ENCODE measurements at places on chromosomes 1 and 21.

DNA sequence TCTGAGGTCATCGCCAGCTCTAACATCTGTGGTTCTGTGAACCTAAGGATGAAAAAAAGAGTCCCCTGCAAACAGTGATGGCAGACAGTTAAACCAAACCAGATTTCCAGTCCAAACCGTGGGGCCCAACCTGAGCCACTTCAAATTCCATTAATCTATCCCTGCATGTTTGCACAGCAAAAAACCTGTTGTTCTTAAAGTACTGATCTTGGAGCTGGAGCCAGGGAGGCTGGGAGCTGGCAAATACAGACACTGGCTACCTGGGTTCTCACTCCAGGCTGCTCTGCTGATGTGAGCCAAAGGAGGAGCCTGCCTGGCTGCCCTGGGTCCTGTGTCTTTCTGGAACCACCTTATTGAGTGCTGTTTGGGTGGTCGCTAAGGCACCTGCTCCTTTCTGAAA, 16.4 kb downstream of the LDLRAD1 start:
- no peak for DNase-seq

- DNase-seq = no peak
Observed at GRCh38 chr1:168980180-168980579, 126.3 kb upstream of the ATP1B1 start.

GRCh38 chr21:42443876-42444744, 40.4 kb downstream of the UBASH3A start:
- no peak for DNase-seq

DNA sequence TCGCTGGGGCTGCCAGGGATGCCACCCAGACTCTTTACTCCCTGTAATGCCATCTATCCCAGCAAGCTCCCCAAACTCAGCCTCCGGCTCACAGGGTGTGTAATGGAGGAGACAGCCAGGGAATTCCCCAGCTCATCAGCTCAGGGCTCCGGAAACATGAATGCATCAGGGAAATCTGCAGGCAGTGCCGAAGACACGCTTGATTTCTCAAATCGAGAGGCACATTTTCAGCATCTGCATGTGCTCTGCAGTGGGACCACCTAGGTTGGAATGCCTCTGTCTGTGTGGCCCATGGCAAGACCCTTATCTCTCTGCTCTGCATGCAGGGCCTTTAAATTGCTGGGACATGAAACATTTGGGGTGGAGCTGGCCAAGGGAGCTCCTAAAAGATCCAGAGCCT, 170.1 kb downstream of the TRABD2B start:
- no peak for DNase-seq

DNA sequence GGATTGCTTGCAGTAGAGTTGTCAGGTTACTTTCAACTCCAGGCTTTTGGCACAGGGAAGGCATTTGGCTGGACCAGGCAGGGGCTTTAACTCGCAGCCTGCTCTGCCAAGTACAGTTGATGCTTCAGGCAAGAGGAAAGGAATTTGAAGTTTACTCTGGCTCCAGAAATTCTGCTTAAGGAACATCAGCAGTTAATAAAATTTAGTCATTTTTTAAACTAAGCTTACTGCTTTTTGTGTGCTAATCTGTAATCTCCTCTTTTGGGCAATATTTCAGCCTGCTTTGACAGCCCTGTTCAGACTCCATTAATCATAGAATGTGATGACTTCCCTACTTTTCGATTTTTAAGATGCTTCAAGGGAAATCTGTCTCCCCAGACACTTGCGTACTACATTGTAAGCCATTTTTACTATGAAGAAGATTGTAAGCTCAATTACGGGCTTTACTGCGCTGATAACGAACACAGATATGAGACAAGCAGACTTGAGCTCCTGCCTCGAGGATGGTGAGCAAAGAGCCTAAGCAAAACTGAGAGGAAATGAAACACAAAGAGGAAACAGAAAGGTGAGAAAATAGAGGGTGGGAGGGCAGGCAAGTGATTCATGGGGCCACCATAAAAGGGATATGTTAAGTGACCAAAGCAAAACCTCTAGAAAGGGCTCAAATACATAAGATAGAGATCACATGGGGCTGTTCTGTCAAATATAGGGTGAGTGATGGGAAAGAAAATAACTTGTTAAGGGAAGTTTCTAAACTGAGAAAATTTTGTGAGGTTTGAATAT, 76.6 kb upstream of the VAV3 start:
- no peak for DNase-seq

GRCh38 chr1:161364332-161364731, 3.3 kb downstream of the CFAP126 start:
- no peak for DNase-seq

DNA sequence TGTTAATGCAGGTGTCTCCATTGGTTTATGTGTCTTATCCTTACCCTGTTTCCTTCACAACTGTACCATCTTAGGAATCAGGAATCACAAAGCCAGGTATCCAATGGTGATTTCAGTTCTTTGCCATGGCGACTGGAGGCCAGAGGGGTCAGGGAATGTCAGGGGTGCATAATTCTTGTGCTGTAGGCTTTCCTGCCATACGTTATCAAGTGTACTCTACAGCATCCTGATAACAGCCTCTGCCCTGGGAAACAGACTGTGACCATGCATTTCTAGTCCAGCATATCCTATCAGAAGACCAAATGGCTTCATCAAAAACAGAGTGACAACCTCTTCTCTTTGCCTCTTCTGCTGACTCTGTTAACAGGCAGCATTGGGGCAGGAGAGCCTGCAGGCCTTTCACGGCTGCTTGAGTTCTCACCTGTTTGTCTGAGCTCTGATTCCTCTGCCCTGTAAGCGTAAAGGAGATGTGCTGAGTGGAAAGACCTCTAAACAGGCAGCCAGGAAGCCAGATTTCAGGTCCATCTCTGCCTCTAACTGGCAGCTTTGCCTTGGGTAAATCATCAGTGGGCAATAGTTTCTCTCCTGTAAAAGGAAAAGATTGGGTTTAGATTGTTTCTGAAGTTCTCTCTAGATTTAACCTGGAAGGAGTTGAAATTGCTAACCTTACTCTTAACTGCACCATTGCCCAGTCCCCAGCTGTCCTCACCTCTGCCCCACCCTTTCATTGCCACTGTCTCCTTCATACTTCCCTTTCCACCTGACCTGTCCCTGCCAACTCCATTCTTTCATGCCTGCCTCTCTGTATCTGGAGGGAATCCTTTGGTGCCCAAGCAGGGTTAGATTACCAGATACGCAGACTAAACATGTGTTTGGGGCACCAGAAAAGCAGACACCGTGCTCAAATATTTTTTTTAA, 80.2 kb downstream of the LRRC8D start:
- DNase-seq = no peak

- DNase-seq = no peak
Observed at GRCh38 chr1:103560427-103560826, 11.0 kb upstream of the AMY2B start.

- no peak for DNase-seq
Observed at GRCh38 chr1:228333739-228334115, 72.9 kb downstream of the TRIM11 start.

- DNase-seq = peak; percentile 52
Observed at GRCh38 chr1:13699936-13700520, at the start of gene PRDM2. PRDM2 (plus strand) TSS chr1:13700188; CDS start chr1:13715606, 15,418 bp downstream.

DNA sequence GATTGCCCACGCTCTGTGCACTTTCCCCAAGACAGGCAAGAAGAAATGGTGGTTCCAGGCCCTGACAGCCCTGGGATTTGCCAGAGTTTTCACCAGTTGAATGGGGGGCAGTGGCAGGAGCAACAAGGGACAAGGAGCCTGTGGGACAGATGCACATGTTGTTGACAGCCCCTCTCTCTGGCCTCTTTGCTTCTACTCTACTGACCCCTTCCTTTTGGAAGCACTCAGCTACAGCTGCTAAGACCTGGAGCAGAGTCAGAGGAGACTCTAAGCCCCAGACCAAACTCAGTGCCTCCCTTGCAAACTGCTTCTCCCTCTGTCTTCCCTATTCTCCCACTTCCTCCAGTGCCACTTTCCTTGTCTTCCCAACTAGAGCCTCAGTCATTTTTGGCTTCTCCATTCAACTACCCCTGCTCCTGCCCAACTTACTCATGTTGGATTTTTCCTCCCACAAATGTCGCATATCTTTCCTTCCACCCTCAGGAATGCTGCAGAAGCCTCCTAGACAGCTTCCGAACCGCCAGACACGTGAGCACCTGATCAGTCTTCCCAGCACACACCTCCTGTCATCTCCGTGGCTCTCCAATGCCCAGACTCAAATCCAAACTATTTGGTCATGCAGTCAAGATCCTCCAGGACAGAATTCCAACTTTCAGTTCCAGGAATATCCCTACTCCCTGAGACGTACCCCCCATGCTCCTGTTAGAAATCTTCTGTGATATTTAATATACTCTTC, 9.1 kb downstream of the INKA2 start:
- no peak for DNase-seq

DNA sequence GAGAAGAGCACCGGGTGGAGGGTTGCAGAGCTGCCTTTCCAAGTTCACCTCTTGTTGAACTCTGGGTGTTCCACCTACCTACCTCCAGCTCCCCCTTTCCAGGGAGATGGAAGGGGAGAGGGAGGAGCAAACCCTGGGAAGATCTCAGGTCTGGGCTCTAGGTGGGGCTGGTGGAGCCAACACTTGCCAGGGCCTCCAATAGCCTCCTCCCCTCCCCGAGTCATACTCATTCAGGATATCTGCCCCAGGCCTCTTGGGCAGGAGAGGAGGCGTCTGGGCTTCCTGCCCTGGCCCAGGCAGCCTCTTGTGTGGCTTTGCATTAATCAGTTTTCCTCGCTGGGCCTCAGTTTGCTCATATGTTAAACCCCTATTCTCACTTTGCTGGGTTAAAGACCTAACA, 13.4 kb downstream of the RAP1GAP start:
- no peak for DNase-seq

DNA sequence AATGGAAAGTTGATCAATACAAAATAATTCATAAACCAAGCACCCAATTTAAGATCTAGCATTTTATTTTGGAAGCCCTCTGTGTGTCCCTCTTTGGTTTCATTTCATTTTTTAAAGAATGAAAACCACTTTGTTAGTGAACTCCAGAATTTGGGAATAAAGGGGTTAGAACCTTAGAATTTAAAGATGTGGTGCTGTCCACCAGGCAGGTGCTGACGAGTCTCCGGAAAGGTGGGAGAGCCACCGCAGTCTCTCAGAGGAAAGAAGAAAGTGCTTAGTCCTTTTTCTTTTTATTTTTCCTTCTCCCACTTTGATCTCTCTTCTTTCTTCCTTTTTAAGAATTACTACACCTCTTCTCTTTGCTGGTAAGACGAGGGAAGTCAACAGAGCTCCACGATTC, 20.5 kb upstream of the HIVEP3 start:
- no peak for DNase-seq

DNA sequence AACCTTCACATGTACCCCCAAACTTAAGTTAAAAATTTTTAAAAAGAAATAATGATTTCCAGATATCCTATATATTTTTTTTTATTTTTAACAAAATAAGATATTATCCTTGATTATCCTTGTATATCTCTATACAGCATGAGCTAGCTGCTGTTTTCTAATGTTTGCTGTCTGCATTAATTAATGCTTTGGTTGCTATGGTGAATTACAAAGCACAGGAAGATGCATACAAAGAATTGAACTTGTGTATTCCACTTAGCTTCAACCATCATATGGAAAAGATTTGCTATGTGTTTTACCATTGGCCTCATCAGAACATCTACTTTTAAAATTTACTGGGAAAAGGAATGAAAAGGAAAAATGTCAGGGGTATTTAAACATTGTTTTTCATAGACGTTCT, 35.4 kb downstream of the VPS45 start:
- no peak for DNase-seq

DNA sequence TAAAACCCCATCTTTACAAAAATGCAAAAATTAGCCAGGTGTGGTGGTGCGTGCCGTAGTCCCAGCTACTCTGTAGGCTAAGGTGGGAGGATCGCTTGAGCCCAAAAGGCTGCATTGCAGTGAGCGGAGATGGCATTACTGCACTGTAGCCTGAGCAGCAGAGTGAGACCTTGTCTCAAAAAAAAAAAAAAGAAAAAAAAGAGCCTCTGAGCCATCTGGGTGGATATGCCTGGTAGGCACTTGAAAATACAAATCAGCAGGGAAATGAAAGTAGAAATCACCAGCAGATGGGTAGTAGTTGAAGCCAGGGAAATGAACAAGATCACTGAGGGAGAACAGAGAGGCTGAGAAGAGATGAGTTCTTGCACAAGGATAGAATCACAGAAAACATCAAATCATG, 131.0 kb upstream of the HMCN1 start:
- DNase-seq = no peak

- DNase-seq = no peak
Observed at GRCh38 chr1:145747398-145748247, 28.3 kb downstream of the CD160 start.

- no peak for DNase-seq
Observed at GRCh38 chr1:145871994-145872924, 13.4 kb upstream of the PIAS3 start.

- no peak for DNase-seq
Observed at GRCh38 chr1:208423526-208423925, 179.3 kb upstream of the PLXNA2 start.

- no peak for DNase-seq
Observed at GRCh38 chr1:231220801-231221200, 20.2 kb upstream of the GNPAT start.

DNA sequence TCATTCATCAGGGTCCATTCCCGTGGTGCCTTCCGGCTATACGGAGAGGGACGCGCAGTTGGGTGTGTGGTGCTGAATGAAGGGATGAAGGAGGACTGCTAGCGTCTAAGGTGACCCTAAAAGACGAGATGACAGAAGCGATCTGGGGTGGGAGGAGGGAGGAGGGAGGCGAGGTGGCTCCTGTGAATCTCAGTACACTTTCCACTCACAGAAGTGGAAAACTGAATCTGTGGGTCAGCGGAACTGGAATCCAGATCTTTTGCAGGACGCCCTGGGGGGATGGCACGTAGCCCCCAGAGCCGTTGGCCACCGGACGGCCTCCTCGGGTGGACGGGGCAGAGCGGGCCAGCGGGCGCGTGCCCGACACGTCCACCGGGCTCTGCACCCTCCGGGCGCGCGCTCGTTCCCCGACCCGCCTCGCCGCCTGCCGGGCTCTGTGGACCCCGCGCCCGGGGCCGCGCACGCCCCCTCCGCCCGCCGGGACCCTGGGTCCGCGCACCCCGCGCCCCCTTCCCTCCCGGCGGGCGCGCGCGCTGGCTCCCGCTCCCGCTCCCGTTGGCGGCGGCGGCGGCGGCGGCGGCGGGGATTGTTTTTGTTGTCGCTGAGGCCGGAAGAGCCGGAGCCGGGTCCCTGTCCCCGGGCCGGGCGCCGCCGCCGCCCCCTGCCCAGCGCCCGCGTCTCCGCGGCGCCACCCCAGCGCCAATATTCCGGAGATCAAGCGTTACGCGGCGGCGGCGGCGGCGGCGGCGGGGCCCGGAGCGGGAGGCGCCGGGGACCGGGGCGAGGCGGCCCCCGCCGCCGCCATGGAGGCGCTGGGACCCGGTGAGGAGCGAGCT, at the start of gene AGO4:
AGO4 (plus strand) TSS at position 403 of the 836 bp plus-strand sequence; CDS start at position 804, 401 bp downstream.
- DNase-seq = peak; percentile 55
